Activated CD8-positive, alpha-beta memory T cell treated with anti-CD3 and anti-CD28 coated beads for 4 hours (primary cell): ENCODE measurements at places on chromosomes 6 and 20.

DNA sequence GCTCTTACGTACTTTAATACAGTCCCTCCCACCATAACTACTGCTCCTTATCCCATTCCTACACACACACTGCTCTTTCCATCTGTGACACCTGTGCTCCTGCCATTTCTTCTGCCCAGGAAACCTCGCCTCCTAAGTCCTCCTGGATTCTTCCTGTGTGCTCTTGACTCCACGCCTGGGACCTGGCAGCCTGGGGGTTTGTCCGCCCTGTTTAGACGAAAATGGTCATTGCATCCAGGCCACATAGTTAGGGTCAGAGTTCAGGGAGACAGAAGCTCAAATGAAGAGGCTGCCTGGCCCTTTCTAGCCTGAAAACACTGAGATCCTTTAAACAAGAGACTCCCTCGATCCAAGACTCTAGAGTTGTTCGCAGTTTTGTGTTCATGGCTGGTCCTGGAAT, 17.4 kb upstream of the CTNNBL1 start:
- no peak for DNase-seq

DNA sequence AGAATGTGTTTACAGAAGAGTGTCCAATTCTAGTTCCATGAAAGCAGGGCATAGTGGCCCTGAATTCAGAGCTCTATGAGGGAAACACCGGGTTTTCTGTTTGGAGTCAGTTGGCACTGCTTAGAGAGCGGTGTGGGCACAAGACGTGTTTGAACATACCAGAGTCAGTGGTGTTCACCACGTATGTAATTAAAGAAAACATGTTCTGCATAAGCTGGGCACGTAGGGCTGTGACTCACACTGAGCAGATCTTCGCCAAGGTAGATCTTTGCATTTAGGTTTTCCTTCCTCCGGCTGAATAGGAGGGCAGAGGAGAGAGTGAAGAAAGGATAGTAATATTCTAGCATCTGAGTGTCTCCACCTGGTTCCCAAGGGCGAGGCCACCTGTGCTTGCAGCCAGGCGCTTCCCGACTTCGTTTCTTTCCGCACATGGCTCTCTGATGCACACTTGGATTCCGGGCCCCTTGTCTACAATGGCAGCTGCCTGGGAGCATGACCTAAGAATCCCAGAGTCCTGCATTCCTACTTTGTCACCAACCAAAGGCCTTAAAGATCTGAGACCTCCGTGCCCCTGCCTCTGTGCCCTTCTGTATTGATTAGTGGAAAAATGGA, 136.2 kb downstream of the ERMARD start:
- DNase-seq: no peak

DNA sequence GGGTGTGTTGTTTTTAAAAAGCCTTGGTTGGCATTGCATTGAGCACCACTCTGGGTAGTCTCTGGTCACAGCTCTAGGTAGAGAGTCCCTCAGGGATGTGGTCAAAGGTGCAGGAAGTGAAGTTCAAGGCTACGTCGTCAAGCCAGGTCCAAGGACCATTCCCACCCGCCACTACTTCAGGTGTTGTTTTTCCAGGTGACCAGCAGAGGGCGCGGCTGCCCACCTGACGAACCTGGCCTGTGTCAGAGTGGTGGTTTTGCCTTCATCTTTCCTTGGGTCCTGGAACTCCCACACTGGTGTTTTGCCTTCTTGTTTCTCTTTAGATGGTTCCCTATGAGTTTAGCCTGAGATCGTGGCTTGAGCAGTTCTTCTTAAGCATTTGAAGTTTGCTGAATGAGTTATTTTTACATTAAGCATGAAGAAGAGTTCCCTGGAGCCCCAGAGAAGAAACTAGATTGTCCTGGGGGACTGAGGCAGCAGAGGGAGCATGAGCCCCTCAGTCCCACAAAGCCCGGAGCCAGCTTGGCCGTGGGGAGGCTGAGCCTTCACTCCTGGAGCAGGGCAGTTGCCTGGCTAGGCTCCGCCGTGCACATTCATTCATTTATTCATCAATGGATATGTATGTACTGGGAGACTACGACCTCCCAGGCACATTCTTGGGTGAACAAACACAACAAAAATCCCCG, 5.6 kb upstream of the PHACTR3 start:
- DNase-seq: no peak

DNA sequence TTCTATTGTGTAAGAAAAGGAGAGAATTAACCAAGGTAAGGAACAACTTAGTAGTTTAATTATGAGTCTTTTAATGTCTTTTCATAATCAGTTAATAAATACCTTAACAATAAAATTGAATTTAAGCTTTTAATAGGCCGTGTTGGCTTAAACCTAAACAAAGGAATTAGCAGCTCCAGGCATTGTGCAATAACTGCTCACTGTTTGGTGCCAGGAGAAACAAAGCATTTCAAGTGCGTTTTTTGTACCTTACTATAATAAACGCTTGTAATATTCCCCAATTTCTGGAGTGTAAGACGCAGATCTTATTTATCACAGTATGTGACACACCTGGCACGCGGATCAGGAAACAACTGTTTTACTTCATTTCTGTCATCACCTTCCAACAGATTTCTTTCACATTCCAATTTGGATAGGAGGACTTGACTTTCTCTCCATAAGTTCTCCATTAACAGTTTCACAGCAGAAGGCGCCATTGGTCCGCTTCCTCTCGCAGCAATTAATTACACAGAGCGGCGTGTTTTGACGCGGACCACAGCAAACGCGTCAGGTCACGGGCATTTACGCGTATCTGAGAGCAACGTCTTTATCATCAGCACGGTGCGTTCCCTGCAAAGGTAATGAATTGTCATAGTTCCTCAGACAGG, 335.8 kb upstream of the NT5E start:
- DNase-seq: no peak
